ENCODE measurements at places on chromosomes 4 and X. TPM values are rescaled to one million over a fixed set of nuclear protein-coding genes. Genes with fewer than 3 reads are reported as not detected.

The PRSS12 gene
- total RNA-seq = 17.8 TPM

DNA sequence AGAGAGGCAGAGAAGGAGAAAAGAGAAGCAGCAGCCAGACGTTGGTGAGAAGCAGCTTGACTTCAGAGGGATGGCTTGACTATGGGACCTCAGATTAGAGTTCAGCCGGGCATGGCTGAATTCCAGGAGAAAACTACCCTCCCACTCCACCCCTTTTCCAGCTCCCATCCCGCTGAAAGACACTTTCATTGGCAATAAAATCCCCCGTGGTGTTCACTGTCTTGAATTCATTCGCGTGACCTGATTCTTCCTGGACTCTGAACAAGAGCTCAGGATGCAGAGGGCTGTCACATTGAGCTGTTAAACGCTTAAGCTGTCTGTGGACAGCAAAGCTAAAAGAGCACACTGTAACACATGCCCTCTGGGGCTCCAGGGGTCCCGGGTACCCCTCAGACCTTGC is 1575.3 kb upstream of the AGA start:
- no peak for DNase-seq

DNA sequence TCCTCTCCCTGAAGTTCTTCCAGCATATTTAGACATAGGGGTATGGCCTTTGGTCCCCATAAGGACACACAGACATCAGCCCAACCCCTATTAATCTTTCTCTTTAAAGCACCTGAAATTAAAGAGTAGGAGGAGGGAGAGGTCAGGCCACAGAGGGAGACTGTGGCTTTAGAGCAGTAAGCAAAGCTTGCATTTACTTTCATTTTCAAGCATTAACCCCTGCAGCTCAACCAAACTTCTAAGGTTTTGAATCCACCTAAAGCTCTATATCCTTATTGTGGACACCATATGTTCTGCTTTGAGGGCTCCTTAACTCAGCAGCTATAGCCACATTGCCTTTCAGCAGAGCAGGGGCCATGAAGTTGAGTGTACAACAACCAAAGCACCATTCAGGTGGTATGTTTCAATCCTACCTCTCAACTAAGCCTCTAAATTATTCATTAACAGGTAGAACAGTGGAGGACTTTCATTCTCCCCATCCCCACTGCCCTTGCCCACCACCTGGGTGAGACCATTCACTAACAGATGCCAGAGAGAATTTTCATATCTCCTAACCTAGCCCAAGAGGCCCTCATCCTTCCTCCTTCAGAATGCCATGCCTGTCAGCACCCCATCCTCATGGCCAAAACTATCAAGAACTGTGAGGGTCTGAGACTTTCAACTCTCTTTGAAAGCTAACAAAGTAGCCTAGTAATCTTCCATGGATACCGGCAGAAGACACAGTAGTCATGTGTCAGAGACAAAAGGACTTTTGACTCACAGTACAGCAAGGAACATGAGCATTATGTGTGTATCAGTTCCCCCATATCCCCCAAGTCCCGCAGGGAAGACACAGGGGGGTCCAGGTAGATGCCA is 20.8 kb downstream of the LIN54 start:
- no peak for DNase-seq

- no peak for DNase-seq
Measured at GRCh38 chr4:47494124-47494430, 9.0 kb downstream of the ATP10D start.

DNA sequence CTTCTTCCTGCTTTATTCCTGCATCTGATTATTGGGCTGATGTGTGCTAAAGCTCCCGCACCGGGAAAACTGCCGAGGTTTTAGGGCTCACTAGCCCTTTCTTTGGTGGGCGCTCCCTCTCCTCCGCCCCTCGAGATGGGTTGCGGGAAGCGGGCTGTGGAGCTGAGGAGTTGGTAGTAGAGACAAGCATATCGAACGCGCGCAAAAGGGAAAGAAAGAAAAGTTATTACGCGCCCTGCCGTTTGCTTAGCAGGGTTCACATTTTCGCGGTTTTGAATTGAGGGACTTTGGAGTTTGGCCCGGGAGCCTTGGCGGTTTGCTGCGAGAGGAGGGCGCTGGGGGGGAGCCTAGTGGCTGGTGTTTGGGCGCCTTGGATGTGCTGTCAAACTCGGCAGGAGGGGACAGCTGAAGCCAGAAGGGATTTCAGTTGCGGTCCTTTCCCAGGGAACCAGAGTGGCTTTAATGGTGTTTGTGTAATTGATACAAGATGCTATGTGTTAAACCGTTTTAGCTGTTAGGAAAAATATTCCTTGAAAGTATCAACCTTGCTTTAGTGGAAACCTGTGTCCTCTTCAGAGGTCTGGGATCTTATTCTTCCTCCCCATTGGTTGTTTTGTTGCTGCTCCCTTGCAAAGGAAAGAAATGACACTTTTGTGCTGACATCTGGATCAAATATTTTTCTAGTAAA is 1.1 kb downstream of the GAB1 start:
- no peak for DNase-seq

The LRPAP1 gene
- 30.4 TPM for total RNA-seq

DNA sequence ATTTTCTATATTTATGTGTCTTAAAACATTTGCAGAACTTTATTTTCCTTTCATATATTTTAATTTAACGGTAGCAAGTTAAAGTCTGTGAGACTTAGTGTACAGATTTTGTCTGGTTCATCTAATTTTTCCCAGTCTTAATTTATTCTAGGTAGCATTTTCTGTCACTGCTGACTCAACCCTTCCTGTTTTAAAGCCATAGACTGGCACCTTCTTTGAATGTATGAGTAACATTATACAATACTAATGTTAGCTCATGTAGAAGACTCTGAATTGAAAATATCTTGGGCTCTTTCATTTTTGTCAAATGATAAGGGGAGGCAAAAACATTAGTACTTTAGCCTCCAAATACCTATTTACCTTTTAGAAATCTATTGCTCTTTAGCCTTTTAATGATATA is 43.6 kb downstream of the BLTP1 start:
- DNase-seq = no peak

GRCh38 chr4:173411106-173411693 is 12.3 kb upstream of the SCRG1 start:
- no peak for DNase-seq

Measured in dermis microvascular lymphatic vessel endothelial cell (primary cell).